ENCODE measurements at places on chromosomes 12 and 14.
A peak's percentile ranks its signal among the peaks of the same experiment; 100 is the strongest.

DNA sequence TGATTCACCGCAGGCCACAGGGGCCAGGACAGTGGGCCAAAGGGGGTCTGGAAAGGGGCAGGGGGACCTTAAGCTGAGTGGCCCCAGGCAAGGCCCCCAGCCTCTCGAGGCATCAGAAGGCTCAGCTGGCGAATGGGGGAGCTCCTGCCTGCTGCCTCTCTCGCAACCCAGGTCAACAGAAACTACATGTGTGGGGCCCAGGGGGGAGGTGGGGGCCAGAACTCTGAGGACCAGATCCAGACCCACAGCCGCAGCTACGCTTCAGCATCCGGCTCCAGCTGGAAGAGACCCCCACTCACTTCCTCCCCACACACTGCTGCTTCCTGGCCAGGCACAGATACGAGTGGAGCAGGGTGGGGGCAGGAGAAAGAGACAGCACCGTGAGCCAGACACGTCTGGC is 46.5 kb downstream of the NCOR2 start:
- DNase-seq = no peak

DNA sequence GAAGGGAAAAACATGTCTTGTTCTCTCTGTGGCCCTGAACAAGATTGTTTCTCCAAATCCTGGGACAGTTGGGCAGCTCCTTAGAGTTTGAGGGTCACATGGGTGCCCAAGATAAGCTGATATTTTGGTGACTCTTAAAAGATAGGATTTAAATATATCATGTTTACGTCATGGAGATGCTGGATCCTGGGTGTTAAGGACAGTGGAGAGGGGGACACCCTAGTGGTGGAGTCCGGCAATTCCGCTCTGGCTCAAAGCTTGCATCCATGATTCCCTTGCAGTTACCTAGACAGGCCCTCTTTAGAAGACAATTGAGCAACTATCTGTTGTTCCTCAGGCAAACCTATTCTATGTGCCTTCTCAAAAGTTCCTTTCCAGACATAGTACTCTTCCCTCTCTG is 101.8 kb downstream of the CMKLR1 start:
- DNase-seq = no peak

- DNase-seq = peak; percentile 90
Observed at GRCh38 chr12:6461401-6462233, 8.9 kb downstream of the VAMP1 start.

- DNase-seq = no peak
Observed at GRCh38 chr12:98594050-98594835, 757 bp downstream of the SLC25A3 start.

DNA sequence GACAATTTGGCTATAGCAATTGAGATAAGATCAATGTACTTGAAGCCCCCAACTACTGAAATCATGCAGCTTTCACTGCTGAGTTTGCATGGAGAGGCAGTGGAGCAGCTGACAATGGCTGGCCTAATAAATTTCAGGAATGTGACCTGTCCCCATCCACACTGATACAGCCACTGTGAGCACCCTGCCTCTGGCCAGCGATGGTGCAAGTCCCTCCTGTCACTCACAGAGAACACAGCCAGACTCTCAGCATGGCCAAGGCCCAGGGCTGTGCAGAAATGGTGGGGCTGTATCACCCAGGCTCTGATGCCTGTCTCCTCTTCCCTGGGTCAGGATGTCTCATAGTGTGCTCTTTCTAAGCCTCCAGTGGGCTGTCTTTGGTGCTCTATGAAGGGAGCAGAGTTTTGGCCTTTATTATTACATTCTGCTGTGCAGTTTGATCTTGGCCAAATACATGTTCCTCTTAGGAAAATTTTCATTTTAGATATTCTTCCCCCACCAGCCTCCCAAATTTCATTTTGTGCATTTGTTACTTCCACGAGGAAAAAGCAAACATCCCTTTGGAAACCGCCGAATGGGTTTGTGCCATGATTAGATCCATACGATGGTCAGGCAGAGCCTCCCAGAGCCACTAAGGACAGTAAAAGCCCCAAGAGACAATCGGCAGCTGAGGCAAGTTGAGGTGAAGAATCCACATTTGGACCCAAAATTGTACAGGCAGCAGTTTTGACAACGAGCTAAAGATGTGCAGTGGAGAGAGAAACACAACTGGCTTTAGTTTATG is 85.1 kb upstream of the WSCD2 start:
- DNase-seq = no peak

DNA sequence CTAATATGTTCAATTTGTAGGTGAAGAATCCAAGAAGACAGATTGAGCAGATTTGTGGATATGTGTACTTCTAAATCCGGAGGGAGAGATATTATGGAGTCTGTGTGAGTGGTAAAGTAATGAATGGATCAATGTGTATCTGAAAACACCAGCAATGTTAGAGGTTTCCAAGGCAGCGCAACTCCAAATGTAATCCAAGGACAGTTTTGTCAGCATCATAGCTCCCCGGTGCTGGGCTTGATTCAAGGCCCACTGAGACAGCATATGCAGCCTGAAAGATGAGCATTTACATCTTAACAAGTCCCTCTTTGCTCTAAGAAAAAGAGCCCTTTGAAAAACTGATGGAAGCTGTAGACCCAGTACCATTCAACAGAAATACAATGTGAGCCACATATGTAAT is 38.3 kb upstream of the FRMD6 start:
- no peak for DNase-seq

DNA sequence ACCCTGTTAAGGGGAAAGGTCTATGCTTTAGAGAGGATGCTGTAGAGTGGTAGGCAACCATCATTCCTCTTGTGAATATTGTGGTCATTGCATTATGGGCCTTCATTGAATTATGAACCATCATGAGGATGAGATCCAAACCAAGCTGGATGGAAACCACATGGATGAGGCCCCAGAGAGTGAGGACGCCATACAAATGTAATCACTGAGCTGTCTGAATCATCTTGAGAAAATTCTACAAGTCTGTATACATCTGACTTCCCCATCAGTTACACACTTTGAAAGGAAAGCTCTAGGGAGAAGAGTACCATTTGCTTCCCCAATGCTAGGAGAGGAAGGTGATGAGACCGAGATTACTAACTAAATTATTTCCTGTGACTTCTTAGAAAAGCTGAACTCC is 172.9 kb downstream of the CACNA1C start:
- no peak for DNase-seq
